ENCODE measurements at places on chromosomes 3 and 15.

DNA sequence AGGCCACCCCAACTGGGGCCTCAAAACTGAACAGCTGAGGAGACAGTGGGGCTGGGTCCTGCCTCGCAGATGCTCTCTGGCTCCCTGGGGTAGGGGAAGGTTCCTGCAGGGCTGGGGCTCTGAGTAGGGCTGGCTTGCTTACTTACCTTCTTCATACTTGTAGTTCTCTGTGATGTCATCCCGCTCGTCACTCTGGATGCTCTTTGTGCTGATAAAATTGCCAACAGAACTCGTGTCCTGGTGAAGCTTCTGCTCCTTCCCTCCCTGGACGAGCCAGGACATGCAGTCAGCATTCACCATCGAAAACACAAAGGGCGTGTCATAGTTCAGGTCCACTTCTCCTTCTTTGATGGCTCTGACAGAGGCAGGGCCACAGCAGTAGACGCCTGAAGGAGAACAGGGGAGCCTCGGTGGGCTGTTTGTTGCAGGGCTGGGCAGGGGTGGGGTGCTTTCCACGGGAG, 17.9 kb upstream of the EPB42 start:
- no peak for DNase-seq

GRCh38 chr15:60364612-60364924, 33.2 kb downstream of the ANXA2 start:
- DNase-seq: no peak

DNA sequence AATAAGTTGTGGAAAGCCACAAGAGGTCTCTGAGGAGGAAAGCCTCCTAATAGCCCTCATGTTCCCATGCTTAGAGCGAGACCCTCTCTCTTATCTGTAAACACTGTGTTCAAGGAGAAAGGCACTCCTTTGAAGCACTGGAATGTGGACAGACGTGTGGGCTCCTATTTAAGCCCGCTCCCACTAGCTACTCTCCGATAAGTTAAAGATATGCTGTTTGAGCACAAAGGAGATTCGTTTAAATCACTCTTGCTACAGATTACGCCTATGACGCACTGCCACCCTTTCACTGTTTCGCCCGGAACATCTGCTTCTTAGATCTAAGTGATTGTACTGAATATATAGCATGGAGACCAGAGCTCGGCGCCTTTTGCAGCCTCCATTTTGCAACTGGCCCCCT, 57.8 kb upstream of the FAM3D start:
- DNase-seq: no peak

- DNase-seq: no peak
These were observed 46.3 kb upstream of the SLC41A3 start for GRCh38 chr3:126130081-126130855.

DNA sequence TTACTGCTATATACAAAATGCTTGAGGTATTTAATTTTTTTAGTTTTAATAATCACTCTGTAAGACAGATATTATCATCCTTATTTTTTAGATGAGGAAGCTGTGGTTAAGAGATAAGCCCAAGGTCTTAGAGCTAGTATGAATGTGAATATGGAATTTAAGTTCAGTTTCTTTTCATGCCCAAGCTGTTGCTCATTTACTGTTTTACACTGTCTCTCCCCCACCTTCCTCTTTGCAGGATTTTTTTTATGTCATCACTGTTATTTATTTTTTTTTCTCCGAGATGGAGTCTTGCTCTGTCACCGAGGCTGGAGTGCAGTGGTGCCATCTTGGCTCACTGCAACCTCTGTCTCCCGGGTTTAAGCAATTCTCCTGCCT, 22.5 kb downstream of the MAP2K5 start:
- DNase-seq: no peak

GRCh38 chr15:99105514-99106341, 848 bp downstream of the SYNM start:
- DNase-seq: peak; percentile 29

GRCh38 chr3:136898549-136898948, 36.5 kb downstream of the NCK1 start:
- no peak for DNase-seq

GRCh38 chr15:38271144-38271543, 18.5 kb downstream of the SPRED1 start:
- no peak for DNase-seq

DNA sequence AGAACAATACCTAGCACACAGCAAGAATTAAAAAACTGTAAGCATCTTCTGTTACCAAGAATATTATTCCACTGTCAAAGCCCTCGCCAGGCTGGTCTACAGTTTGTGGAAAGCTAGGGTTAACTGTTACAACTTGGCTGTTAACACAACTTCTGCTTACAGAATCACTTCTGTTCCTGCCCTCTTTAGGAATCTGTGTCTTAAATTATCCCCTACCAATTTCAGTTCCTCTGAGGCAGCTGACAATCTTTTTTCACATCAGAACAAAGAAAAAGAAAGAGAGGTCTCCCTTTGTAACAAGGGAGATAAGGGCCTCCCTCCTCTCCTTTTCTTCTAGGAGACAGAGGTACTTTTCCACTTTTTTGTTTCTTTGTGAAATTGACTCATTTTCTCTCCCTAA, 188.9 kb downstream of the FMN1 start:
- DNase-seq: no peak

GRCh38 chr3:175398676-175399075, 539.5 kb downstream of the NAALADL2 start:
- no peak for DNase-seq

GRCh38 chr3:156151824-156152428, 31.5 kb downstream of the KCNAB1 start:
- peak; percentile 26 for DNase-seq

DNA sequence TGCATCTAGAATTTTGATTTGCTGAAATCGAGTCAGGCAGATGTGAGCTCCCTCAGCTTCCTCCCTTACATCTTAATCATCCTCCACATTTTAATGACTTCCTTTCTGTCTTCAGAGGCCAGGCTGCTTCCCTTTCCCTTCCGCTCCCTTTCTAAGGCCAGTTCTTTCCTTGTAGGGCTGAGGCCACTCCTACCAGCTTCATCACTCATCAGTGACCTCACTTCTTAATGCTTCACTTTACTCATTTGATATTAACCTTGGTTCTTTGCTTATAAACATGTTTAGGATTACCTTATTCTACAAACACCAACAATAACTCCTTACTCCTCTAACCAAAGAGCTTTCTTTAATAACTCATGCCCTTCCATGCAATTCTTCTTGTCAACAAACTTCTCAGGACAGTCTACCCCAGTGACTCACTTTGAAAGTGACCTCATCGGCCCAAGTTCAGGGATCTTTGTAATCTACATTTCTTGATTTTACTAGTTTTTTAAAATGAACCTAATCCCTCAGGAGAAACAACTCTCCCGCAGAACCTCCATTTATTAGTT, 23.9 kb downstream of the ILDR1 start:
- DNase-seq: no peak

GRCh38 chr15:48175126-48175525, 3.0 kb downstream of the MYEF2 start:
- no peak for DNase-seq

GRCh38 chr15:36502509-36502908, 76.9 kb upstream of the CDIN1 start:
- DNase-seq: no peak

GRCh38 chr3:173465112-173465511, 67.6 kb downstream of the NLGN1 start:
- DNase-seq: no peak

GRCh38 chr3:157107644-157108133, 52.3 kb downstream of the CCNL1 start:
- no peak for DNase-seq

GRCh38 chr15:95799286-95800200, 531.0 kb upstream of the NR2F2 start:
- DNase-seq: no peak

All from stimulated activated CD4-positive, alpha-beta T cell treated with anti-CD3 and anti-CD28 coated beads, Interleukin-12 subunit alpha, Interleukin-12 subunit beta, amount 100 ng/mL, for 24 hours (primary cell).